Activated naive CD4-positive, alpha-beta T cell treated with anti-CD3 and anti-CD28 coated beads, Interleukin-2, amount 50 U/mL, for 16 hours (primary cell): ENCODE measurements at places on chromosomes 5 and 9.

DNA sequence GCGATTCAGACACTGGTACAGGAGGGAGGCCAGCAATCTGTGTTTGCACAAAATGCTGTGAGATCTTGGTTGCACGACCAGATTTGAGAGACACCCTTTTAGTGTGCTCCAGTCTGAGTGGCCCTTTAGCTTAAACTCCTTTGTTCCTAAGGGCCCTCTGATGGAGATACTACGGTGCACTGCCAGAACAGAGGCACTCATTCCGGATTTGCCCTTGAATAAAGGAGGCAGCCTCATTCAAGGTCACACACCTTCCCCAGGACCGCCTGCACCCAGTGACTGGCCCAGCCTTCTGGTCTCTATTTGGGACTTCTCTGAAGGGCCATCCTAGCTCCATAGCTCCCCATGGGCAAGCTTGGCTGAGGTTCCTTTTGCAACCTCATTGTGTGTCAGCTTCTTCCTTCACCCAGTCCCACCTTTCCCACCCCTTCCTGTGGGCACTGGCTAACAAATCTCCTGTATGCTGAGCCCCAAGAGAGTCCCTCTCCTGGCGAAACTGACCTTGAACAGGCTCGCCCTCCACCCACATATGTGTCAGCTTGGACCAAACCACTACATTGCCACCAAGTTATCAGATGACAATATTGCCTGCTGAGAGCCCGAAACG is 191.7 kb downstream of the GABBR2 start:
- no peak for DNase-seq

DNA sequence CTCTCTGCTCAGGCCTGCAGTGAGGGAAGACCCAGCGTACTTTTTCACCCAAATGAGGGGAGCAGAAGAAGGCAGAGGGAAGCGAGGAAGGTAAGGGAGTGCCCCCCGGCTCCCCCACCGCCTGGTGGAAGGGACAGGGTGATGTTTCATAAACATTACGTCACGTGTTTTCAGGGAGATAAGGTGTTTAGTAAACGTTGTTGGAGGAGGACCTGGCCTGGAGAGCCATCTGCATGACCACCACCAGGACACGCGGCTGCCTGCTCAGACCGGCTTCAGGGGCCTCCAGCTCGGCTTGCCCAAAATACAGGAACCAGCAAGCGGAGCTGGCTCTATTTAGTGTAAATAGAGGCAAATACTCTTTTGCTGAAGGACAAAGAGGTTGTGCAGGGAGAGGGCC is 40.0 kb upstream of the C5orf58 start:
- no peak for DNase-seq

- no peak for DNase-seq
These were observed 75.6 kb downstream of the C7 start for GRCh38 chr5:40984884-40985283.

DNA sequence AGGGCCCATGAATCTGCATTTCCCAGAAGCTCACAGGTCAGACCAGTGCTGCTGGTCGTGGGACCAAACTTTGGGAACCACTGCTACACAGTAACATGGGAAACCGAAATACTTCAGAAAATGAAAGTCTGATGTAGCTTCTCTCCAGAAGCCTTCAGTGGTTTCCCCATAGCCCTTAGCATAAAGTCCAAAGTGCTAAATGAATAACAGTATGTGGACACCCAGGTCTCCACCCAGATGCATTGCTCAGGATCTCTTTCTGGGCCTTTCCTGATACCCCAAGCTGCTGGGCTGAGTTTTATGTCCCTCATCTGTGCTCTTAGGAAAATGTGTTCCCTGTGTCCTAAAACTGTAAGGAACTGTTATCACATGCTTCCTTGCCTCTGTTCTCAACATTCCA is 100.4 kb downstream of the NFIB start:
- DNase-seq = no peak

DNA sequence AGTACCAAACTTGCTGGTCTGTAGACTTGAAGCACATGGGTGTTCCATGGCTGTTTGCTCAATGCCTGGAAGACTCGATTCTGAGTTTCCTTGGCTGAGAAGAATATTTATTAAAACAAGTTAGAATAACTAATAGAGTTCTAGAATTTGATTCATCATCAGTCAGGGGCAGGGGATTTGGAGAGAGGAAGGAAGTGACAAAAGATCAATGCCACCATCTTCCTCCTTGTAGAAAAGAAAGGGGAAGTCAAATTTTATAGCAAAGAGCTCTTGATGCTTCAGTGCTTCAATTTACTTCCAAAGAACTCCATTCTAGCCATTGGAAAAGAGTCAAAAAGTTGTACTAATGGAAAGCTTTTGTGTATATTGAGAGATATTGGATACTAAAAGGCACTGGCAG is 236.3 kb downstream of the MCTP1 start:
- no peak for DNase-seq

- no peak for DNase-seq
These were observed 7.9 kb upstream of the FOXE1 start for GRCh38 chr9:97845130-97845529.

GRCh38 chr5:53010814-53011213 is 21.7 kb downstream of the ITGA2 start:
- DNase-seq = no peak

DNA sequence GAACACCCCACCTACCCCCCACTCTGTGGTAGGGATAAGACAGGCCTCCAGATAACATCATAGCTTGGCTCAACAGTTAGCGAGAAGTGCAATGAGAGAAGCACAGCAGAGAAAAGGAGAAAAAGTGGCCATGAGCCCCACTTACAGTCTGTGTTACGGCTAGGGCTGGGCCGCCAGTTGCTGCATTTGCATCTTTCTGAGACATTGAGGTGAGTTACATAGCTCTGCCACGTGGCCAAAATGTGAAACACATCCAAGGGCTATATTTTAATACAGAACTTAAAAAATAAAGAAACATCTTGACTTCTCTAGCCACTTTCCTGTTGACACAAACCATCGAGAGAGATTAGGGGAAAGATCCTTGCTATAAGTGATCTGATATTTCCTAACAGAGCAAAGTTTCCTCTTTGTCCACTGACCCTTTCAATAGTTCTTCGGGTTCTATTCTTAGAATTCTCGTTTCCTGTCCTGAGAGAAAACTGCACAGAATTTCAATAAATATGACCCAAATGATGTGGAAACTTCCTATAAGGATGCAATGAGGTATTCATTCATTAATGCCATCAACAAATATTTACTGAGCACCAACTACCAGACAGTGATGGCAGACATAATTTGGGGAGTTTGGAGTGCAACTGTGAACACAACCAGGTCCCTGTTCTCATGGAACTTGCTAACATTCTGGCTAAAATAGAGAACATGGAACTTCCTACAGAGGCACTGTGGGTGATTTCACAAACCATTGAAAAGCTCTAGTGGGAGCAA is 3.2 kb upstream of the TLE4 start:
- no peak for DNase-seq

GRCh38 chr9:34384368-34385165 is 7.9 kb upstream of the MYORG start:
- DNase-seq = no peak

DNA sequence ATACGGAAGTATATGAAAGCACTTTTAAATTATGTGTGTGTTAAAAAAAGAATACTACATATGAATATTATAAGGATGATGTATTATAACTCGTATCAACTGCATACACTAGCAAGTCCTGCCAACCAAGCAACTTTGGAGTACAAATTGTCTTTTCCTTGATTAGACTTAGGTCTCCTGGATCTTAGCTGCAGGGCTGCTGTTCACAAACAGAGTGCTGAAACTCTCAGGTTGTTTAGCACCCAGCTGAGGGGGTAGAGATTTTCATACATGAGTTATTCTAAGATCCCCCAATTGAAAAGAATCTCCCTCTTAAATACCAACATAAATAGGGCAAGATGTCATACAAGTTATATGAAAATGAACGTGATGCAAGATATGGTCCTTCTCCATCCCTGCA is 149.8 kb upstream of the TNC start:
- no peak for DNase-seq

DNA sequence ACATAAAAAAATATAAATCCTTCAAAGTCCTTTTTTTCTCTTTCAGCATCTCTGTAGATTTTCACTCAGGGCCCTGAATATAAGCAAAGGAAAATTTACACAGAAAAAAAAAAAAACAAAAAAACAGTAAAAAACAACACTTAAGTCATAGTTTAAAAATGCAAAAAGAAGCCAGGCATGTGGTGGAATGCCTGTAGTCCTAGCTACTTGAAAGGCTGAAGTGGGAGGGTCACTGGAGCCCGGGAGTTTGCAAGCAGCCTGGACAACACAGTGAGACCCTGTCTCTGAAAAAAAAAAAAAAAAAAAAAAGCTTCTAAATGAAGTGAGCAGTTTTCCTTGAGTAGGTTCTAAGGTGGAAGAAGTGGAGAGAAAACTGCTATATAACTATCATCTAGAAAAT is 55.0 kb upstream of the BNC2 start:
- DNase-seq = no peak

DNA sequence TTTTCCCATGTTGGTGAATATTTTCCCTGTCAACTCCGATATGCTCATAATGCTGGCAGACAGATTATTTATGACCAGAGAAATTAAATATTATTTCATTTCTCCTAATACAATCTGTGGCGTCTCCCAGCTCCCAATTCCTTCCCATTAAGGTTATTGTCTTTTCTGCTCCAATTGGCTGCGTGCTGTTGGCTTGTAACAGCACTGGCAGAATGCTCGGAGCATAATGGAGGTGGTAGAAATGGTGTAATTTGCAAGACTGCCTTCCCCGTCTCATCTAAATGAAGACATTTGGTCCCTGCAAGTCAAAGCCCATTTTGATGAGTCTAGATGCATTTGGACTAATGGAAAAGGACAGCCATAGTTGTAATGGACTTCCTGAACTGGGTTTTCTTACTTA is 601.7 kb downstream of the BRINP1 start:
- no peak for DNase-seq

- no peak for DNase-seq
These were observed 22.5 kb downstream of the NEK6 start for GRCh38 chr9:124280176-124280691.

DNA sequence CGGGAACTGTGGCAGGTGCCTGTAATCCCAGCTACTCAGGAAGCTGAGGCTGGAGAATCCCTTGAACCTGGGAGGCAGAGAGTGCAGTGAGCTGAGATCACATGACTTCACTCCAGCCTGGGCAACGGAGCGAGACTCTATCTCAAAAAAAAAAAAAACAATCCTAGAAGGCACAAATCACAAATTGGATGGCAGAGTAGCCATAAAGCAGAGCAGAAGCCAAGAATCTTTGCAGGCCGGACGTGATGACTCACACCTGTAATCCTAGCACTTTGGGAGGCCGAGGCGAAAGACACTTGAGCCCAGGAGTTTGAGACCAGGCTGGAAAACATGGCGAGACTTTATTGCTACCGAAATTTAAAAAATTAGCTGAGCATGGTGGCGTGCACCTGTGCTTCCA is 9.2 kb upstream of the FUBP3 start:
- DNase-seq = no peak

- no peak for DNase-seq
These were observed 117.1 kb downstream of the CMYA5 start for GRCh38 chr5:79806741-79807140.

DNA sequence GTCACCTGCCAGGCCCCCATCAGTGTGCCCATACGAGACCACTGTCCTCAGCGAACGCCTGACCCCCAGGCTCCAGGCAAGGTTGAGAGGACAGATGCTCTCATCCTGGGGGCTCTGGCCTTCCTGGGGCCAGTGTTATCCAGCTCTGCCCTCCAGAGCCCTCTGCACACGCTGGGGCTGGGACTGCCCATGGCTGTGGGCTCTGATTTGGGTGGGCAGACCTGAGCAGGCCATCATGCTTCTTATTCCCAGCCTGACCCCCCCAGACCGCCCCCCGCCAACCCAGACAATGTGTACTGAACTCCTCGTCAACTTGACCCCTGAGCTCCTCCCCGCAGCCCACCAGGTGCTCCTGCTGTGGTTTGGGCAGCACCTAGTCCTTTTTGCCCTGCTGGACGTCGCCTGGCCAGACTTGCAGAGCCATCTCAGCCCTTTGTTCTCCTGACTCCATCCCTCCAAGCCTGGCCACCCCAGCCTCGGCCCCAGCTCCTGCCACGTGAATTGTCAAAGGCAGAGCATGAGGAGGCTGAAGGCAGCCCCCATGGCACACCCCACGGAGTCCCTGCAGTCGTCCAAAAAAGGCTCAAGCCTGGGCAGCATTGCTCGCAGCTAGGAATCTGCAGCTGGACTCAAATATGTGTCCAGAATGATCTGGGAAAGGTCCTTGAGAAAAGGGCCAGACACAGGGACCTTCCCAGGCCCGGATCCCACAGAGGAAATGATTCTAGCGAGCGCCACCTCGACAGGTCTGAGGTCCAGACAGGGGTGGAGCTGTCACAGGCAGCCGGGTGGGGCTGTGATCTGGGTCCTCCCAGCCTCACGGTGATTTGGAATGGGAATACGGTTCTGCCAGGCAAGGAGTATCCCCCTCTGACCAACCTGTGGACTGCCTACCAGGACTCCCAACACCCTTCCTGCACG is 87.0 kb downstream of the ADAMTS2 start:
- peak; percentile 5 for DNase-seq

GRCh38 chr9:28092981-28093936 is 520.0 kb upstream of the C9orf72 start:
- no peak for DNase-seq

DNA sequence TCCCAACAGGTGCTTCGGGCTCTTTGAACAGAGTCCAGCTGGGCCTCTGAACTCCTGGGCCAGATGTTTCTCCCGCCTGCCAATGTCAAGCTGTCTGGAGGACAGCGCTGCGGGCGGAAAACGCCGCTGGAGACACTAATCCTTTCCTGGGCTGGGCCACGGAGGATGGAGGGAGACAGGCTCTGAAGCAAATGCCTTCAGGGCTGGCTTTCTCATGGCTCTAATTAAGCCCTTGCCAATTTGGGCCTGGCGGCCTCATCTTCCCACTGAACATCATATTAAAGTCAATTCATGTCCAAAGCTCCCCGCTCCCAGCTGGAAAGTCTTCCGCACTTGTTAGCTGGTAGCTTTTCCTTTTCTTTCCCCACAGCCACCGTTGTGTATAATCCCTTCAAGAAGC is 72.7 kb downstream of the NTNG2 start:
- no peak for DNase-seq

- DNase-seq = no peak
These were observed 74.0 kb downstream of the GCNT4 start for GRCh38 chr5:74978345-74978744.

GRCh38 chr9:122991370-122991830 is 42.1 kb upstream of the GPR21 start:
- peak; percentile 48 for DNase-seq

GRCh38 chr5:78793907-78794662 is 145.5 kb upstream of the LHFPL2 start:
- no peak for DNase-seq
